RWPE2 (cell line): ENCODE measurements at places on chromosomes 5 and 9.
A peak's percentile ranks its signal among the peaks of the same experiment; 100 is the strongest.

- DNase-seq, result no peak
Measured at GRCh38 chr5:170612256-170612678, 108.4 kb downstream of the KCNIP1 start.

- no peak for DNase-seq
Measured at GRCh38 chr5:139374909-139375308, 8.2 kb downstream of the SLC23A1 start.

GRCh38 chr9:131216806-131217205, 59.5 kb downstream of the FAM78A start:
- no peak for DNase-seq

DNA sequence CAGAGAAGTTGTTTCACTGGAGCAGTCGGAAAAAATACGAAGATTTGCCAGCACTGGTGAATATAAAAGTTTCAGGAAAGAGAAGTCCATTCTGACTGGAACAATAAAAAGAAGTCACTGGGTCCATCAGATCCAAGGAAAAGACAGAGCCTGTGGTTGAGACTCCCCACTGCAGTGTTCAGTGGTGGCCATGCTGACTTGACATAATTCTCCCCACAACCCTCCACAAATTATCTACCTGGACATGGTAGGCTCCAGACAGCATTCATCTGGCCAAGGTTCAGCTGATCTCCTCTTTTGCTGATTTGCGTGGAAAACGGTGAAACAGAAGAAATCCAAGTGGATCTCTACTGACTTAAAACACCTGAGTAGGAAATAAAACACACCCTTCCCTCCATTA, 8.0 kb downstream of the THBS4 start:
- DNase-seq, result no peak

DNA sequence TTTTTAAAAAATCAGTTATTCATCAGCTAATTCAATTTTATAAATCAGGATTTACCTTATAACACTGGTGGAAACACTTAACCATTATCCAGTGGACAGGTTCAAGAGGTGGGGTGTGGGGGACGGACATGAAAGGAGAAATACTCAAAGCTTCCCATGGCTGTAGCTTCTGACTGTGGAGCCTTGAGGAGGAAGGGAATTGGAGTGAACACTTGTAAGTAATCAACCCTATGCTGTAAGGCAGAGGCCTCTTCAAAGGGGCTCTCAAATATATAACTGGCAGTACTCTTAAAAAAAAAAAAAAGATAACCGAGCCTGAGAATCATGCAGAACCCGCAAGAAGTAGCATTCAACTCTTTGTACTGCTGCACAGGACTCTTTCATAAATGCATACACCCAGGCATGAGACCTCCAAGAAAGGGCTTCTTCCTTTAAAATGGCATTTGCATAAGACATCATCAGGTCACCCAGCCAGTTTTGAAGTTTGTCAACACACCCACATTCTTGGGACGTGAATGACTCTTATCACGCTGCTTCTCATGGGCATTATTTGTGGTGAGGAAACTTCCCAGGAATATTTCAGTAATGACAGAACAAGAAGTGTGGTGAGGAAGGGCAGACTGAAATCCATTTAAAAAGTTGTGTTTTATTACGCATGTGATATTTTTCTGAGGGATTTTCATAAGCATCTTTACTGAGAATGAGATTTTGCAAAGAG, 8.1 kb downstream of the OSMR start:
- no peak for DNase-seq

DNA sequence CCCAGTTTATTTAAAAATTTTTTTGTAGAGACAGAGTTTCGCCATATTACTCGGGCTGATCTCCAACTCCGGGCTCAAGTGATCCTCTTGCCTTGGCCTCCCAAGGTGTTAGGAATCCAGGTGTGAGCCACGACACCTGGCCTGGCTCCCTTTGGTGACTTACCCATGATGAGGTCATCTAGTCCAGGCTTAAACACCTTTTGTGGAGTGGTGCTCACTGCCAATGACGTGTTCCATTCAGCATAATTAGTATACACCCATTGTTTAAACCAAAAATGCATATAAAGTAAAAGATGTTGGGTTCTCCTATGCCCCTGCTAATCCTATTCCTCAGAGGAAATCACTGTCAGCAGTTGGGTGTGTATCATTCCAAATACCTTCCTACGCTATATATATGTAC, 91.0 kb downstream of the HSPA4 start:
- no peak for DNase-seq

- peak; percentile 67 for DNase-seq
Measured at GRCh38 chr9:115116421-115117284, 1.3 kb downstream of the TNC start.

- no peak for DNase-seq
Measured at GRCh38 chr5:40754381-40755092, 1.2 kb downstream of the TTC33 start.

DNA sequence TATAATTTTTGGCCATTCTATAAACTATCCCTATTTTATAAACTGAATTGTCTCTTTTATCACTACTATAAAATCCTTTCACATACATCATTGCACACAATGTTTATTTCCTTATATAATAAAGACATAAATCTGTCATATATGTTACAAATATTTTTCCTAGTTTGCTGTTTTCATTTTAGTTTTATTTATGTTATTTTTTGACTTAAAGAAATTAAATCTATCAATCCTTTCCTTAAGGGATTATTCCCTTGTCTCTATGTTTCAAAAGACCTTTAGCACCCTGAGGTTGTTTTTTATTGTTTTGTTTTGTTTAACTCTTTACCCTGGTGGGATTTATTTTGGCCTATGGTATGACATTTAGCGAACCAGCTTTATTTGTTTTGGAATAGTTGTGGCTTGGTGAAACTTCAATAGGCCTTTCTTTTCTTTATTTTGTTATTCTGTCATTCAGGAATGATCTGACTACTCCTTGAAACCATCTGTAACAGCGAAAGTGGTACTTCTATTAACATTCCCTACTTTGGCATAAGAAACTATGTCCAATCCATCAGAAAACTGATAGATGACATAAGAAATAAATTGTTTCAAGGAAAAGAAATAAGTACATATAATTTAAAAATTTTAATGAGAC, 125.9 kb downstream of the CEP120 start:
- DNase-seq, result no peak

GRCh38 chr5:11302663-11303062, 541.6 kb upstream of the DAP start:
- no peak for DNase-seq

DNA sequence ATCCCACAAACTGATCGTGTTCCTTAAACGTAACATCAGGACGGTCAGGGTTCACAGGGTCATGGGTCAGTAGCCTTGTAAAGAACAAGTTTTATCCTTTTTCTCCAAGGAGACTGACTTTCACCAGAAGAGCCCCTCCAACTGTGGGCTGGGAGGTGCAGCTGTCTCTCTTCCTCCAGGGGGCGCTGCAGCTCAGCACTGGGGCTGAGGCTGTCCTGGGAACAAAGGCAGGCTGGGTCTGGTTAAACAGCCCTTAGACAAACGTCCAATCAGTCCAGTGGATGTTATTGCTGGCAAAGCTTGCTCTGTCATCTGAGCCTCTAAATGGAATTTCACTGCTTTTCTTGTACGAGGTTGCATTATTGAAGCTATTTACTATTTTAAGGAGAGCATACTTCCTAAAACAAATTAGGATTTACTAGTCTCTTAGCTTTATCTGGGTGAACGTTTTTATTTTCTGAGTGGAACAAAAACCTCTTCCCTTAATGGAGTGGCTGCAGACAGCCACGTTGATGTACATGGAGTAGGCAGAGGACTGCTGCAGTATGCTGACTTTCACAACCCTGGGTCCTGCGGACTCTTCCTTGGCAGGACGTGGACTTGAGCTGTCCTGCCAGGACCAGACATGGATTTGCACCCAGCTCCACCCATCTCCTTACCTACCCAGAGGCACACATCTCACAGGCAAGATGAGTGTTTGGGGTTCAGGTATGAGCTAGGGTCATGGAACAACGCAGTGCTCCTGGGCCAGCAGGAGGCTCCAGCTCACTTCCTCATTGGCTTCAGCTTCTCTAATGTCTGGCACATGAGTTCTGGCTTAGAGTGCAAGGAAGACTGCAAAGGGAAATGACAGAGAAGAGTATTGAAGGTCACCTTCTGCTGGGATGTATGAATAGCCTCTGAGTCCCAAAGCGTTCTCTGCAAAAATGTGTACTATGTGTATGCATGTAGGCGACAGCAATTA, 7.8 kb downstream of the EXOSC2 start:
- no peak for DNase-seq

DNA sequence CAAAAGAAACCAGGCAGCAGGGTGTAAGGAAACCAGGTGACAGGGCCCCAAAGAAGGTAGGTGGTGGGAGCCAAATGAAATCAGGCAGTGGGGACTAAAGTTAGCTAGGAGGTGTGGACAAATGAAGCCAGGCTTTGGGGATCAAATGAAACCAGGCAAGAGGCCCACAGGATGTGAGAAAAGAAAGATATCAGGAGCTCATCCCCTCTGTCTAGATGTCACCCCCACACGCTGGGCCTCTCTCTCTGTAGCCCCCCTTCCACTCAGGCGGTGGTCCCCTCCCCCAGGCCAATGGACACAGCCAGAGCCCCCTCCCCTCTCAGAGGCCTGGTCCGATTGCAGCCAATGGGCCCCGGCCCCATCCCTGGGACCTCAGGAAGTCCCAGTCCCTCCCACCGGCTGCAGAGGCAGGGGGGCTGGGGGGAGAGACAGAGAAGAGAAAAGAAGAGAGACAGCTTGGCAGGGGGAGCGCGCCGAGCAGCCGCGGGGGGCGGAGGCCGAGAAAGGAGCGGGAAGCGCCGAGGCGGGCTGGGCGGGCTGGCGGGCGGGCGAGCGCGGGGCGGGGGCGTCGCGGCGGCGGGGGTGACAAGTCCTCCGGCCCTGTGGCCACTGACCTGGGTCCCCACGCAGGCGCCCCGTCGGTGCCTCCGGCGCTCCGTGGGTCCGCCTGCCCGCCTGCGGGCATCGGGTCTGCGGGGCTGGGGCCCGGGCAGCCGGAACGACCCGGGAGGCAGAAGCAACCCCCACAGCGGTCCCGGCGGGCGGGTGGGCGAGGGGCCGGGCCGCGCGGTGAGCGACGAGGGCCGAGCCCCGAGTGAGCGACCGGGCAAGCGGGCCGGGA, 11.9 kb downstream of the CNTFR start:
- no peak for DNase-seq

GRCh38 chr5:74020503-74020902, 394.5 kb downstream of the ARHGEF28 start:
- DNase-seq, result no peak

- DNase-seq, result no peak
Measured at GRCh38 chr5:41408676-41409443, 101.5 kb downstream of the PLCXD3 start.

DNA sequence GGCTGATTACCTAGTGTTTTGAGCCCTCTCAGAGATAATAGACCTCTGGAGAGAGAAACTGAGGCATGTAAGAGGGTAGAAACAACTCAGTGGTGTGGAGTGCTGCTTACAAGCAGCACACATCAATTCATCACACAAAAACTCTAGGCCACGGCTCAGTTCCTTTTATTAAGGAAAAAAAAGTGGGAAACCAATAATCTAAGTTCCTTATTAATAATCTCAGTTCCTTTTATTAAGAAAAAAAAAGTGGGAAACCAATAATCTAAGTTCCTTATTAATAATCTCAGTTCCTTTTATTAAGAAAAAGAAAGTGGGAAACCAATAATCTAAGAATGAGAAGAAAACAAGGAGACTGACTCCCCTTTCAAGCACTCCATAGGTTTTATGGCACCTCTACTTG, 28.0 kb downstream of the TXNDC8 start:
- DNase-seq, result no peak

- no peak for DNase-seq
Measured at GRCh38 chr5:5512543-5512942, 90.1 kb downstream of the ICE1 start.

GRCh38 chr9:122333169-122333808, 37.5 kb upstream of the PTGS1 start:
- DNase-seq, result no peak

- DNase-seq, result no peak
Measured at GRCh38 chr5:152711801-152712388, 306.8 kb upstream of the NMUR2 start.

- DNase-seq, result no peak
Measured at GRCh38 chr9:101417389-101417788, 18.2 kb downstream of the ALDOB start.

- DNase-seq, result no peak
Measured at GRCh38 chr5:1481266-1481958, 36.2 kb upstream of the SLC6A3 start.

- no peak for DNase-seq
Measured at GRCh38 chr5:158011422-158011821, 152.5 kb upstream of the CLINT1 start.

DNA sequence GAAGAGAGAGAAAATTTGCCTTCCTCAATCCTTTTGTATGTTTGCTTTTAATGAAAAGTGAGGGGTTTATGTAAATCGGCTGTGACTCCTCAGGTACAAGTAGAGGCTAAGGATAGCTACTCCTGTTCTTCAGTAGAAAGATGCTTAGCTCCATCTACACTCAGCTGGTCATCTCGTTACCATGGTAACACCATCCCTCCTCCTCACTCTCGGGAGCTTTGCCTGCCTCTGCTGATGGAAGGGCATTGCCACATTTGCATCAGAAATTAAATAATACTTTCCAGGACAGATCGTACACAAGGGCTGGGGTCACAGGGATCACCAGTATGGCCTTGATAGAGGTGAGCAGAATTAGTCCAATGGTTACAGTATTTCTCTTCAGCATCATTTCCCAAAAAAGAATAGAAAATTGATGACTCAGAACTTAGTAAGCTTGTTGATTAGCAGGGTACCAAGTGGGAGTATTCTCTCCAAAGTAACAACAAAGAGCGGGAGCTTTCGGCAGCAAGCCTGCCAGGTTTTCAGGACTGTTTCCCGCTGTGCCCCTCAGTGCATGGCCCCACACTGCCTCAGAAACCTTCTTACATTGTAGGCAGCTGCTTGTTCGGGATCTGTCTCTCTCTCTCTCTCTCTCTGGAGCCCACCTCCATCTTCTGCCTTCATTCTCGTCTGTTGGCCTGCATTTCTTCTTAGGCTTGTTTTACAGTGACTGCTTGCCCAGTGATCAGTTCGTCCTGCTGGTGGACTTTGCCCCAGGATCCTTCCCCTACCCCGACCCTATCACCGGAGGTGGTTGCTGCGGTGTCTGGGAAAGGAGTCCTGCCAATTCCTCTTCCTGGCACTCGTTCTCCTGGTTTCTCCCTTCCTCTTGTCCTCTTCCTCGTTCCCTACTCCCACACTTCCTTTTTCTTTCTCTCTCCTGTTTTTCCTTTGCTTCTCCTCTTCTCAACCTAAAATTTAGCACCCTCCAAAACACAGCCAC, 51.9 kb upstream of the SNAPC3 start:
- no peak for DNase-seq

GRCh38 chr9:33407061-33407460, 4.7 kb upstream of the AQP7 start:
- DNase-seq, result no peak

- no peak for DNase-seq
Measured at GRCh38 chr9:8857068-8857925, 1057.7 kb upstream of the DMAC1 start.

GRCh38 chr9:98201102-98201501, 8.7 kb upstream of the CORO2A start:
- no peak for DNase-seq

DNA sequence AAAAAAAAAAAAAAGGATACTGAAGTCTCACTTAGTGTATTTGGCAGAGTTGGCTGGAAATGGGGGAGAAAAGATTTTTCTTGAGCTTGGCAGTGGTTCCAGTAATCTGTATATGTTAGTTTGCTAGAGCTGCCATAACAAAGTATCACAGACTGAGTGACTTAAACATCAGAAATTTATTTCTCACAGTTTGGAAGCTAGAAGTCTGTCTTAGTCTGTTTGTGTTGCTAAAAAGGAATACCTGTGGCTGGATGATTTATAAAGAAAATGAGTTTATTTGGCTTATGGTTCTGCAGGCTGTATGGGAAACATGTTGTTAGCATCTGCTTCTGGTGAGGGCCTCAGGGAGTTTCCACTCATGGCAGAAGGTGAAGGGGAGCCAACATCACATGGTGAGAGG, 89.6 kb upstream of the CEP78 start:
- DNase-seq, result no peak
